Stimulated activated CD8-positive, alpha-beta memory T cell treated with anti-CD3 and anti-CD28 coated beads, Interleukin-15, amount 100 ng/mL, for 4 hours (primary cell): ENCODE measurements at places on chromosomes 6 and 20.

DNA sequence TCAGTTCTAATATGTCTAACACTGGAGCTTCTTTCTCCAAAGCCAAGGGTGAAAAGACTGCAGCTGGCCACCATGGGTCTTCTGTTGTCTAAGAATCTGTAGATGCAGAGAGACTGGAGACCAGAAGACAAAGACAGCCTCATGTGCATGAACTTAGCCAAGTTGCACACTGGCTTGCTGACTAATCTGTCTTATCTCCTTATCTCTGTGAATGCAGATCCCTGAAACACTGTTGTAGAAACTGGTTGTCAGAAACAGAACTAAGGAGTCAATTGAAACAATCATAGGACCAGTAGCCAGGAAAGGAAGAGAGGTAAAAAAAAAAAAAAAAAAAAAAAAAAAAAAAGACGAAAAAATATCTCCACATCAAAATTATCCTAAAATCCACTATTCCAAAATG is 109.7 kb downstream of the BFSP1 start:
- DNase-seq, result no peak

DNA sequence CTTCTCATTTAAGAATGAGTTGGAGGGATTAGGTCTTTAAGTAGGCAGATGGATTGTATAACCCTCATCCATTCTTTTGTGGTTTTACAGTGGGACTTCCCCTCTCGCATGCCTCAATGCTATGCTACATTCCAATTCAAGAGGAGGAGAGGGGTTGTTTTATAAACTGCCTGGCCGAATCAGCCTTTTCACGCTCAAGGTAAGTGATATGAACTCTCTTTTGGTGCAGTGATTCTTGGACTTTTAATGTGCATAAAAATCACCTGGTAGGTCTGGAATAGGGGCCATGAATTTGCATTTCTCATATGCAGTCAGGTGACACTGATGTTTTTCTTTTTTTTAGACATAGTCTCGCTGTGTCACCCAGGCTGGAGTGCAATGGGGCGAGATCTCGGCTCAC is 10.8 kb downstream of the ASXL1 start:
- no peak for DNase-seq

DNA sequence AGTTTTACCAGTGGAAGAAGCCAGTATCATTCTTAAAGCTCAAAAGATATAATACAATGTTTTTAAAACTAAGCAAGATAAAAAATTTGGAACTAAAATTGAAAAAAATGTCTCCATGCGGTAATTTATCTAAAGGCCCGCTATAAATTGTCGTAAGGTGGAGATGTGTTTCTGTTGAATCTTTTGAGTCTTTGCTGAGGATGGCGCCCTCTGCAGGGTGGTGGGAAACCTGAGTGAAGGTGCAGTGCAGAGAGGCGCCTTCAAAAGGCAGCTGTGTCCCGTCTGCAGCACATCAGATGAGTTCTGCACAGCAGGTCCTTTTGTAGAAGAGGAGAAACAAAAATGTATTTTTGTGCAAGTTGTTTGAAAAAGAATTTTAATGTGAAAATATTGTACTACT is 29.4 kb upstream of the KIF25 start:
- no peak for DNase-seq

GRCh38 chr6:33013608-33014007 is 4.2 kb upstream of the HLA-DOA start:
- DNase-seq, result no peak
